Endothelial cell (in vitro differentiated cells): ENCODE measurements at places on chromosomes 1 and 21.

- peaks cover 21% of the 10 kb centered on the region for H3K4me1 ChIP-seq
- no peak overlapping the region for H3K27ac ChIP-seq
- DNase-seq, result no peak
- no peak overlapping the region for H3K4me3 ChIP-seq
- H3K27me3 ChIP-seq, result no peaks in the 10 kb centered on the region
- H3K36me3 ChIP-seq, result no peaks in the 10 kb centered on the region
Observed at GRCh38 chr1:41246568-41246967, 4.5 kb upstream of the SCMH1 start.

GRCh38 chr1:201072149-201072548 is 40.1 kb downstream of the CACNA1S start:
- H3K4me1 ChIP-seq, result peaks cover 15% of the 10 kb centered on the region
- DNase-seq, result no peak
- H3K4me3 ChIP-seq, result no peak overlapping the region
- H3K27me3 ChIP-seq, result peaks cover 3% of the 10 kb centered on the region

- no peak overlapping the region for H3K27ac ChIP-seq
- peaks cover 50% of the 10 kb centered on the region for H3K36me3 ChIP-seq
- H3K4me1 ChIP-seq, result peaks cover 42% of the 10 kb centered on the region
- H3K4me3 ChIP-seq, result no peak overlapping the region
- H3K27me3 ChIP-seq, result peaks cover 2% of the 10 kb centered on the region
- no peak for DNase-seq
Observed at GRCh38 chr1:232978091-232978634, 27.8 kb downstream of the NTPCR start.

DNA sequence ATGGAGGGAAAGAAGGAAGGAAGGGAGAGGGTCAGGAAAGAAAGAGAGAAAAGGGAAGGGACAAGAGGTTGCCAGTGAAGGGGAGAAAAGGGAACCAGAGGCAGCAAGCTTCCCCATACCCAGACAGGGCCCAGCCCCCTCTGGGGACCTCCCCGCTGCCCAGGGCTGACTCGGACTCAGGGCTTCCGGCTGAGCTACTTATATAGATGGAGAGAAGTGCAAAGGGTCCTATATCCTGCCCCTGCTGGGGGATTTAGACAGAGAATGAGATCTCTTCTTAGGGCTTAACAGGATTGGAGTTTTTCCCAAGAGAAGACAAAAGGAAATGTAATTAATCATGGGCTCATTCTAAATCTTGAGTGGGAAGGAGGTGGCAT is at the start of gene ETV3L:
Gene ETV3L (minus strand): TSS at position 176 of the 377 bp plus-strand sequence. CDS start 285 bp downstream, outside the sequence.
- H3K4me3 ChIP-seq, result no peak within 1 kb of the TSS
- H3K4me1 ChIP-seq, result peaks cover 3% of the 10 kb centered on the region
- peaks cover 4% of the 10 kb centered on the region for H3K27me3 ChIP-seq
- DNase-seq, result no peak
- no peaks in the 10 kb centered on the region for H3K36me3 ChIP-seq

DNA sequence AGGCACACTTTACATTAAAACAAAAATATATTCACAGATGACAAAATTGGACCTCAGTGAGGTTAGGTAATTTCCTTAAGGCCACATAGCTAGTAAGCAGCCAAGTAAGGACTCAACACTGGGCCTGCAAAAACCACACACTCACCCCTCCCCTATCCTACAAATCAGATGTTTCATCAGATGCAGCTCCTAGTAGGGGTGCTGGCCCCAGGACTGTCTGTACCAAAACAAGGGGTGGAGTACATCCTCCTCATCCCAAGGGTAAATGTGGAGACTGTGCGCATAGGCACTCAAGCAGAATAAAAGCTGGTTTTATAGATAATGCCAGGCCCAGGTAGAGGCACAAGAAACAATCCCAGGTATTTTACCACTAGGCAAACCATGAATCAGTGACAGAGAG is 25.7 kb downstream of the URB1 start:
- H3K36me3 ChIP-seq, result peaks cover 31% of the 10 kb centered on the region
- H3K4me3 ChIP-seq, result no peak overlapping the region
- H3K27ac ChIP-seq, result no peak overlapping the region
- H3K27me3 ChIP-seq, result peaks cover 1% of the 10 kb centered on the region

DNA sequence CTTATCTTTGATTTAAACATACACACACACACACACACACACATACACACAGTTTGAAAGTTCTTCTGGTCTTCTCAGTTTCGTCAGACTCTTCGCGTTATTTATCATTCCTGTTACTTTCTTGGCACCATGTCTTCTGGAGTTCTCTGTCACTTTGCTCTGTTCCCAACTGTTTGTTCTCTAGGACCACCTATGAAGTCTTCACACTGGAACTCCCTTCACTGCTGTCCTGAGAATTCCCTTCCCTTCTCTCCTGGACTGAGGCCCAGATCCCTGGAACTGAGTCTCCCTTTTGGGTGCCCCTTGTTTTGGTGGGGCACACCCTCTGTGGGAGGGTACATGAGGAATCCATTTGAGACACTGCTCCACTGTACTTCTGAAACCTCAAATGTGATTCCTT is 30.5 kb downstream of the ALG14 start:
- H3K27ac ChIP-seq, result no peak overlapping the region
- H3K27me3 ChIP-seq, result peaks cover 2% of the 10 kb centered on the region
- DNase-seq, result no peak
- H3K36me3 ChIP-seq, result no peaks in the 10 kb centered on the region
- H3K4me3 ChIP-seq, result no peak overlapping the region

GRCh38 chr1:197468543-197469175 is 200.6 kb downstream of the CRB1 start:
- peaks cover 39% of the 10 kb centered on the region for H3K4me1 ChIP-seq
- DNase-seq, result no peak
- no peaks in the 10 kb centered on the region for H3K36me3 ChIP-seq
- peaks cover 1% of the 10 kb centered on the region for H3K27me3 ChIP-seq

- H3K27me3 ChIP-seq, result peaks cover under 1% of the 10 kb centered on the region
- H3K27ac ChIP-seq, result no peak overlapping the region
- no peaks in the 10 kb centered on the region for H3K36me3 ChIP-seq
Observed at GRCh38 chr1:29981586-29982239, 741.7 kb downstream of the MATN1 start.

DNA sequence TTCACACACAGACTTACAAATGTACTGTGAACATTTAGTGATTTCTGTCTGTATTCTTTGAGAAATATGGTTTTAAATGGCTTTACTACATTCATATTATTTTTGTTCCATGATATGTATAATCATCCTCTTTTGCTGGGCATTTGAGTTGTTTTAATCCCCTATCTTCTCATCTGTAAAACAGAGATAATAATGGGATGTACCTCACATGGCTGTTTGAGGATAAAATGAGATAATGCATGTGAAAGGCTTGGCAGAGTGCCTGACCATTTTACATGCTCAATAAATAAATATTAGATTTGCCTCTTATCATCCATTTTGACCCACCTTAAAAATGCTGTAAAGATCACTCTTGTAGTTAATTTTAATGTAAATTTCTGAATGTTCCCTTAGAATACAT is 197.2 kb downstream of the C1orf94 start:
- no peak for DNase-seq
- peaks cover 6% of the 10 kb centered on the region for H3K4me1 ChIP-seq
- no peaks in the 10 kb centered on the region for H3K36me3 ChIP-seq
- no peaks in the 10 kb centered on the region for H3K27me3 ChIP-seq

- no peak overlapping the region for H3K4me3 ChIP-seq
- H3K4me1 ChIP-seq, result peaks cover 11% of the 10 kb centered on the region
- no peaks in the 10 kb centered on the region for H3K36me3 ChIP-seq
- no peak overlapping the region for H3K27ac ChIP-seq
- peaks cover 3% of the 10 kb centered on the region for H3K27me3 ChIP-seq
Observed at GRCh38 chr1:154404511-154404931, 622 bp upstream of the IL6R start.

GRCh38 chr1:54485416-54485815 is 62.6 kb upstream of the ACOT11 start:
- no peaks in the 10 kb centered on the region for H3K36me3 ChIP-seq
- no peak overlapping the region for H3K4me3 ChIP-seq
- H3K4me1 ChIP-seq, result peaks cover 26% of the 10 kb centered on the region
- peaks cover 5% of the 10 kb centered on the region for H3K27me3 ChIP-seq
- H3K27ac ChIP-seq, result no peak overlapping the region

DNA sequence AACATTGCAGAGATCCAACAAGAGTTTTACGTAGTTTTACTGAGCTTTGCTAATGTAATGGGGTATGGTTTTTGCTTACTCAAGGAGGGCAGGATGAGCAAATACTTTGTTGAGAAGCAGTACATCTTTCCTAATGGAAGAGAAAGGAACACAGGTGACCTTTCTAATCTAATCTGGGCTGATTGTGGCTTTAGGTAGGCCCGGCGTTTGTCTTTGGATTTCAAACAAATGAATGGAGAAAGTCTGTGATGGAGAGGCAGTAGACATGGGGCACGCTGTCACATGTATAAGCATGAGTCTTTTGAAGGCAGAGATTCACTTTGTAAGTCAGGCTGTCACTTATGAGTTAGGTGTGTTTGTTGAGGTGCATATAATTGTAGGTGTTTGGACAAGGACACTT is 1.7 kb downstream of the PLEKHM2 start:
- H3K4me1 ChIP-seq, result peaks cover 20% of the 10 kb centered on the region
- DNase-seq, result no peak
- H3K27me3 ChIP-seq, result peaks cover 9% of the 10 kb centered on the region
- peak overlapping the region; percentile 14 for H3K4me3 ChIP-seq

GRCh38 chr1:96580920-96581319 is 140.7 kb upstream of the PTBP2 start:
- DNase-seq, result no peak
- no peak overlapping the region for H3K4me3 ChIP-seq
- no peaks in the 10 kb centered on the region for H3K36me3 ChIP-seq
- H3K27ac ChIP-seq, result no peak overlapping the region

- peak; percentile 58 for DNase-seq
- peak overlapping the region; percentile 54 for H3K4me3 ChIP-seq
- H3K27ac ChIP-seq, result no peak overlapping the region
- peaks cover 11% of the 10 kb centered on the region for H3K27me3 ChIP-seq
Observed at GRCh38 chr21:41170442-41170841, 2.5 kb downstream of the BACE2 start.

DNA sequence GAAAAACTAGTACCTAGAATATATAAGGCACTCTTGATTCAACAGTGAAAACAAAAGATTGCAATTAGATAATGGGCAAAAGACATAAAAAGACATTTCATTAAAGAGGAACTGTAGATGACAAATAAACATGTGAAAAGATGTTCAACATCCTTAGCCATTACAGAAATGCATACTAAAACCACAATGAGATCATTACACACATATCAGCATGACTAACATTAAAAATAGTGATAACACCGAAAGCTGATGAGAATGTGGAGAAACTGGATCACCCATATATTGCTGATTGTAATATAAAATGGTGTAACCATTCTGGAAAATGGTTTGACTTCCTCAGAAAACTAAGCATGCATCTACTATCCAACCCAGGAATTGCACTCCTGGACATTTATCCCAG is 340.3 kb downstream of the SEC16B start:
- H3K4me1 ChIP-seq, result no peaks in the 10 kb centered on the region
- H3K27ac ChIP-seq, result no peak overlapping the region
- H3K36me3 ChIP-seq, result no peaks in the 10 kb centered on the region
- no peak for DNase-seq
- H3K27me3 ChIP-seq, result no peaks in the 10 kb centered on the region

- peaks cover 8% of the 10 kb centered on the region for H3K4me1 ChIP-seq
- no peaks in the 10 kb centered on the region for H3K27me3 ChIP-seq
- DNase-seq, result no peak
- no peak overlapping the region for H3K4me3 ChIP-seq
- H3K27ac ChIP-seq, result no peak overlapping the region
Observed at GRCh38 chr1:114455102-114455785, 55.8 kb downstream of the TRIM33 start.

DNA sequence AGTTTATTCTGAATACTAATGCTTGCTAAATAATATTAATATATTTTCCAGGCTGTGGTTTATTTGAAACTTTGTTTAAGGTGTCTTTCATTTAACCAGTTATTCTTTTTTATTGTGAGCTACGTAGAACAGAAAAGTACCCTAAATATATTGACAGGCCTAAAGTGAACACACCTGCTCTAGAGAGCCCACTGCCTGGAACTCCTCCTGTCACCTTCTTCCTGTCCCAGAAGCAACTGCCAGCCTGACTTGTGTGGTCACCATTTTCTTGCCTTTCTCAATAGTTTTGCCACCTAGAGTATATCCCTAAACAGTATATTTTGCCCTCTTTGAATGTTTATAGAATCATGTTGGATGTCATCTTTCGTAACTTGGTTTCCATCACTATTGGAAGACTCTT is 48.5 kb downstream of the SCCPDH start:
- peaks cover 8% of the 10 kb centered on the region for H3K36me3 ChIP-seq
- H3K27me3 ChIP-seq, result peaks cover 6% of the 10 kb centered on the region
- H3K4me1 ChIP-seq, result peaks cover 4% of the 10 kb centered on the region

- H3K27ac ChIP-seq, result no peak overlapping the region
- H3K36me3 ChIP-seq, result no peaks in the 10 kb centered on the region
- no peak for DNase-seq
- H3K4me1 ChIP-seq, result peaks cover 27% of the 10 kb centered on the region
- no peak overlapping the region for H3K4me3 ChIP-seq
Observed at GRCh38 chr1:112268408-112268807, 127.6 kb upstream of the CTTNBP2NL start.

DNA sequence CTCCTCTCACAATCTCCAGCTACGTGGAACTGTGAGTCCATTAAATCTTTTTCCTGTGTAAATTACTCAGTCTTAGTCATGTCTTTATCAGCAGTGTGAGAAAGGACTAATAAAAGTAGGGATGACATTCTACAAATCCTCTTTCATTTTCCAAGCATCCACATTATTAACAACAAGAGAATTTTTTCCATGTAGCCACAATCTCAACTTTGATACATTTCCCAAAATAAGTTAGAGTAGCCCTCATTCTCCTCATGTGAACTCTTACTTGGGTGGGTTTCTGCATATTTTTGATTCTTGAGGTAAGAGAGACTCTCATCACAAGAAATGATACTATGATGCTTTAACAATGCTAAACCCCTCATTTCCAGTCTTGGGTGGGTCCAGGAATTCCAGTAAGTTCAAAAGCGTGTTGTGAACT is 52.8 kb downstream of the TNFSF18 start:
- no peak overlapping the region for H3K4me3 ChIP-seq
- no peaks in the 10 kb centered on the region for H3K4me1 ChIP-seq
- H3K27me3 ChIP-seq, result no peaks in the 10 kb centered on the region
- no peak overlapping the region for H3K27ac ChIP-seq

DNA sequence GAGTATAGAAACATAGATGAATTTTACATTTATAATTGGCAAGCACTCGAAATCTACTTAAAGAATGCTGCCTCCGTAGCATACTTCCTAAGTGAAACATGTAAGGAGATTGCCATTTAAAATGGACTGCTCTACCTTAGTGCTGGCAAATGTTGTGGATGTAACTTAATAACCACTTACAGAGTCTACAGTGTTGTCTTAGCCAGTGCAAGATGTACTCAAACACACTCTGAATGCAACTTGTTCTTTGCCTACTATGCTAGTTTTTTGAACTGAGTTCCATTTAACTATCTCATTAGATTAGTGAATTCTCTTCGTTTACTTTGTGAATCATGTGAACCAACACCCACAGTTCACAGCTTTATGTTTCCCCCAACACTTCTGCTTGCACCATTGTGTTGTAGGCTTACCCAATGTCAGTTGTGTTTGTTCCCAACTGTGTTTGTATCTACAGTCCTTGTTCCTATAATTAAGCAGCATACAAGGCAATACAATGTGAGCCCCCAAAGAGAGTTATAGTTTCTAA is 345.5 kb upstream of the LYPLAL1 start:
- no peaks in the 10 kb centered on the region for H3K36me3 ChIP-seq
- no peak overlapping the region for H3K4me3 ChIP-seq
- no peaks in the 10 kb centered on the region for H3K27me3 ChIP-seq
- DNase-seq, result no peak

GRCh38 chr1:68015369-68015768 is 35.1 kb downstream of the DIRAS3 start:
- H3K4me3 ChIP-seq, result no peak overlapping the region
- H3K4me1 ChIP-seq, result peaks cover 4% of the 10 kb centered on the region
- no peak for DNase-seq
- H3K27ac ChIP-seq, result no peak overlapping the region
- H3K36me3 ChIP-seq, result no peaks in the 10 kb centered on the region
